ENCODE measurements at places on chromosomes 13 and 19.
A peak's percentile ranks its signal among the peaks of the same experiment; 100 is the strongest.

GRCh38 chr13:43289470-43290255, 266.3 kb downstream of the DNAJC15 start:
- DNase-seq: no peak

- DNase-seq: no peak
These were observed 11.6 kb upstream of the RAP2A start for GRCh38 chr13:97422118-97423054.

DNA sequence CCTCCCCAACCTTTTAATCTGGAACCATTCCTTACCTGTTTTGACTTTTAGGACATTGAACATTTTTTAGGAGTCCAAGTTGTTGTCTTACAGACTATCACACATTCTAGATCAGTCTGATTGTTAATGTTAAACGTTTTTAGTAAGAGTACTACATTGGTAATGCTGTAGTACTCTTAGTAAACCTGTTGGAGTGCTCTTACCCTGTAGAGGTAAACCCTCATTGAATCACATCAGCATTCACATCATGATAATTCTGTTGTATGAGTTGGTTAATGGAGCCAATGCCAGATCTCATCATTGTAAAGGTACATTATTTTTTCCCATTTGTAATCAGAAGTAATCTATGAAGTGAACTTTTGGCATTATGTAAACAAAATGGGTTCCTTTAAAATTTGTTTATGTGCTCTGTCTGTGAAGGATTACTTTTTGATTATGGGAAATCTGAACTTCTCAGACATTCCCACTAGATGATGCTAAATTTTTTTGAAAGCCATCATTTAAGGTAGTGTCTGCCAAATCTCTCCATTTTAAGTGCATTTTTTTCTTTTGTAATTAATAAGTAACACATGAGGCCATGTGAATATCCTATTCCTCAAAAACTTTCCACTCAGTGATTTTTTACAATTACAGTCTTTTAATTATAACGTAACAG, 55.2 kb downstream of the VWA8 start:
- DNase-seq: peak; percentile 59

- no peak for DNase-seq
These were observed 71.8 kb upstream of the PABPC3 start for GRCh38 chr13:25024175-25024574.

- peak; percentile 89 for DNase-seq
These were observed 750 bp upstream of the SLC27A1 start for GRCh38 chr19:17469481-17470067.

DNA sequence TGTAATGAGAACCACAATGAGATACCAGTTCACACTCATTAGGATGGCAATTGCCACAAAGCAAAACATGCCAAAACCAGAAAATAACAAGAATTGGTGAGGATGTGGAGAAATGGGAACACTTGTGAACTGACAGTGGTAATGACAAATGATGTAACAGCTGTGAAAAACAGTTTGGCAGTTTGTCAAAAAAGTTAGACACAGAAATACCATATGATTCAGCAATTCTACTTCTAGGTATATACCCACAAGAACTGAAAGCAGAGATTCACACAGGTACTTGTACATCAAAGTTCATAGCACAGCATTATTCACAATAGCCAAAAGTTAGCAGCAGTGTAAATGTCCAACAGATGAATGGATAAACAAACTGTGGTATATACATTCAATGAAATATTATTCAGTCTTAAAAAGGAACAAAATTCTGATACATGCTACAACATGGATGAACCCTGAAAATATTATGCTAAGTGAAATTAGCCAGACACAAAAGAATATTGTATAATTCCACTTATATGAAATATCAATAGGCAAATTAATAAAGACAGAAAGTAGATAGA, 96.5 kb downstream of the UGGT2 start:
- DNase-seq: no peak

DNA sequence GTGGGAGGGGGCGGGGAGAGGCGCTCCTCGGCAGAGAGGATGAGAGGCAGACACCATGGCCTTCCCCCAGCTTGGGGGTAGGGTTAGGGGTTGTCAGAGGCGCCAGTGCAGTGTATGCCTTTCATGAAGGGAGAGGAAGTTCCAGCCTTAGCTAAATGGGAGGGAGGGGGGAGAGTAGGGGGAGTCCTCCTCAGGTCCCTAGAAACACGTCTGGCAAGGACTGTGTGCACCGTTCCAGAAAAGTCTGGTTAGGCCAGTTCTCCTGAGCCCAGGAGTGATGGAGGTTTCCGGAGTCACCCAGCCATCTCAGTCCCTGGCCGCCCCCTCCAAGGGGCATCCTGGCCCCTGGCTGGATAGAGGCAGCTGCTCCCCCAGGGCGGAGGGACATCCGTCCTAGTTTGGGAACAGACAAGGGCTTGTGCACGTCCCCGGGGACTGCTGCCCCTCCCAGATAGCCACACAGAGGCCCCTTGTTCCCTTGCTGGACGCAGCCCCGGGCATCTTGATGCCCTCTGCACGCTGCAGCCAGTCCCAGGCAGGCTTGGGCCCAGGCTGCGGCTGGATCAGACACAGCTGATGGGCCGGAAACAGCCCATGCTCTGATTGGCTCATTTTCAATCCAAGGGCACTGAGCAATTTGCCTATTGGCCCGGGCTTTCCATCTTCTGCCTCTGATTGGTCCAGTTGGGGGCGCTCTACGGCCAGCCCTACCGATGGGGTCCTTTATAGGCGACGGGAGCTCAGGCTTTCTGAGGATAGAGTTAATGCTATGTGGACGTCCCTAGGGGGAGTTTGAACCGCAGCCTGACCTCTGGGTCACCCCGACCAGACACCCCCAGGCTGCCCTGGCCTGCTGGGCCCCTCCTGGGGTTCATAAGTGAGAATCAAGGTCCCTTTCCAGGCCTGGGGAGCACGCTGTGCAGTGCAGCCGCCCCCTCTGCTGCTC, 3.8 kb downstream of the S1PR2 start:
- DNase-seq: no peak
